ENCODE measurements at places on chromosomes 16 and 17.

GRCh38 chr16:81688182-81688581 is 90.9 kb upstream of the PLCG2 start:
- no peak for DNase-seq

DNA sequence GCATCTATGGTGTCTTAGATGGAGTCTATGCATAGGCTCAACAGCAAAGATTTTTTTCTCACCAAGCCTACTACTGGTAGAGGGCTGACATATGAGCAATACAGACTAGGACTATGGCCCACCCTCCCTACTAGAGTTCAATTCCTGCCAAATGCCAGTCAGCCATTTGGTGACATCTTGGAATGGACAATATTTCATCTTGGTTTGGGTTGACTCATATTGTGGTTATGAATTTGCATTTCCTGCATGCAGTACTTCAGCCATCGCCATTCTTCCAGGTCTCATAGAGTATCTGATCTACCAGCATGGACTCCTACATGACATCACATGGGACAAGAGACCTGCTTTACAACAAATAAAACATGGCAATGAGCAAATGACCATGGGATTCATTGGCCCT is 778.1 kb upstream of the SOX9 start:
- DNase-seq = no peak

GRCh38 chr16:85180827-85181738 is 68.8 kb upstream of the CIBAR2 start:
- DNase-seq = no peak

- no peak for DNase-seq
These were observed 2.4 kb upstream of the RIPOR1 start for GRCh38 chr16:67526149-67526791.

DNA sequence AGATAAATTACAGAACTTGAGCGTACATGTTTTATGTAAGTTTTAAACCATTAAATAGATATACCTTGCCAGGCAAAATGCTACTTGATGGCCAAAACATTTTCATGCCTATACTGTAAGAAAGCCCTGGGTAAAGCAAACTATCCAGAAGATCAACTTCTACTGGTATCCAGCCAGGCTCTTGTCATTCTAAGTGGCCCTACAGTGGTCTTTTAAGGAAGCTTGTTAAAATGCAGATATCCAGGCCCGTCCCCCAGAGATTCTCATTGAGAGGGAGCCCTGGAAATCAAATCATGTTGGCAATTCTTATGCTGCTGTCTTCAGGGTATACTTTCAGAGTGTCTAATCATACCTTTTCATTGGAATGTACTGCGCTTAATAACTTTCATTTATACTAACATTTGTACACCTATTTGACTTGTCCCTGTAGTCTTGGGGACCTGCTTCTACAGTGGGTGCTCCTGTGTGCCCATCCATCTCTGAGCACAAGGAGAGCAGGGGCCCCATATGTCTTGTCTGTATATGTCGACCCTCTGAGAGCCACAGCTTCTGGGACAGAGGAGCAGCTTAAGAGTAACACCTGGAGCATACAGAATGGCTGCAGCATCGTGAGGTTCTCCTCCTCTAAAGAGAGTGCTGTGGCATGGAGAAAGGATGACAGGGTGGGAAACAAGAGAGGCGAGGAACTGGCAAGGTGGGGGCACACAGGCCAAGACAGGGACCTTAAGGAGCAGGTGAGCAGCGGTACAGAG is 43.6 kb upstream of the ANKFY1 start:
- DNase-seq = no peak

- no peak for DNase-seq
These were observed 52.7 kb downstream of the ZNF18 start for GRCh38 chr17:11944587-11944986.

GRCh38 chr17:74877592-74878548 is 5.1 kb upstream of the FDXR start:
- no peak for DNase-seq

- no peak for DNase-seq
These were observed 45.7 kb upstream of the ZNF469 start for GRCh38 chr16:88337021-88337420.

GRCh38 chr16:65181071-65181561 is 59.3 kb upstream of the CDH11 start:
- DNase-seq = no peak

GRCh38 chr17:17075125-17075781 is 33.0 kb downstream of the MPRIP start:
- DNase-seq = no peak

DNA sequence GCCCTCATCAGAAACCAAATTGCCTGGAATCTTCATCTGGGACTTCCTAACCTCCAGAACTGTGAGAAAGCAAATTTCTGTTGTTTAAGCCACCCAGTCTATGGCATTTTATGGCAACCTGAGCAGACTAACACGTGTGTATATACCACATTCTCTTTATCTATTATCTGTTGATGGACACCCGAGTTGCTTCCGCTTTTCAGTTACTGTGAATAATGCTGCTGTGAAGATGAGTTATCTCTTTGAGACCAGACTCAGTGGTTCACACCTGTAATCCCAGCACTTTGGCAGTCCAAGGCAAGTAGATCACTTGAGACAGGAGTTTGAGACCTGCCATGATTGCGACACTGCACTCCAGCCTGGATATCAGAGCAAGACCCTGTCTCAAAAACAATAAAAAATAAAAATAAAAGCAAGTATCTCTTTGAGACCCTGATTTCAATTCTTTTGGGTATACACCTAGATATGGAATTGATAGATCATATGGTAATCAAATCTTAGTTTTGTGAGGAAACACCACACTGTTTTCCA is 27.2 kb upstream of the CNEP1R1 start:
- no peak for DNase-seq

- no peak for DNase-seq
These were observed 54.0 kb downstream of the TMEM132E start for GRCh38 chr17:34633351-34633750.

DNA sequence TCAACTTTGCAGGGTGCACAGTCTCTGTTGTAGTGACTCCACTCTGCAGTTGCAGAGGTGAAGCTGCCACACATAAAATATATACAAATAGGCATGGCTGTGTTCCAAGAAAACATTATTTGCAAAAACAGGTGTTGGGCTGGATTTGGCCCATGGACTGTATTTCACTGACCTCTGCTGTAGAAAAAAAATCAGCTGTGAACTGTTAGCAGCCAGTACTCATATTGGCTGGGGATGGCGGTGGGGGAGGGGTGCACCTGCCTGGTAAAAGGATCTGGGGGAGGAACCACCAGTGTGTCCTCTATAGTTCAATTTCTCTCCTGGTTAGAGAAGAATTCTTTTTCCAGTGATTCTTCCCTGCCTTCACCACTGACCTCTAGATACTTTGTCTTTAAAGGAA is 50.0 kb downstream of the SHISA9 start:
- DNase-seq = no peak

- no peak for DNase-seq
These were observed 75.2 kb downstream of the KANSL1 start for GRCh38 chr17:46117850-46118696.

DNA sequence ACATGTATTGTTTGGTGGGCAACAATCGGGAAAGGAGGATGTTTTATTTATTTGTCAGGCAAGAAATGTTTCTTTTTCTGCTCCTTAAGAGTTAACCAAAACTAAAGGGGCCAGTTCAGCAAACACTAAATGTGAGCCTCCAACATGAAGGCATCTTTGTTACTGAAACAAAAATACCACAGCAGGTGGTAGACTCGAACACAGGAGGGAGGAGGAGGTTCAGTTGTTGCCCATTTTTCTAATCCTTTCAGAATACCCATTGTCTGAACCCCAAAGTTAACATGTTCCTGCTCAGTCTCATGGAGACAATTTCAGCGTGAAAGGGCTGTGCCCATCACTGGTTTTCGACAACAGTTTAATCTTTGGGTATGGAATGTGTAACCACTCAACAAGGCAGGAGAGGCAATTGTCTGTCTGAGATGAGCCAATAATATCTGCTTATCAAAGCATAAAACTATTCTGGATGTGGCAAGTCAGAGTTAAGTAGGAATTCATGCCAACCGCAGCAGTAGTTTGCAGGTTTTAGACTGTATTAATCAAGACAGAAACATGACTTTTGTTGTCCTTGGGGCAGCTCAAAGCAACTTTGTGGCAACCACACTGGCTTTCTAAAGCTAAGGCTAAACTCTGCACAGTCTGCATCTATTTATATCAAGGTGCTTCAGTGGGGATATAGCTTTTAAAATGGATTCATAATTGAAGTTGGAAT is 211.7 kb downstream of the FTO start:
- DNase-seq = no peak

- peak; percentile 12 for DNase-seq
These were observed 7.1 kb upstream of the MT2A start for GRCh38 chr16:56601325-56601724.

DNA sequence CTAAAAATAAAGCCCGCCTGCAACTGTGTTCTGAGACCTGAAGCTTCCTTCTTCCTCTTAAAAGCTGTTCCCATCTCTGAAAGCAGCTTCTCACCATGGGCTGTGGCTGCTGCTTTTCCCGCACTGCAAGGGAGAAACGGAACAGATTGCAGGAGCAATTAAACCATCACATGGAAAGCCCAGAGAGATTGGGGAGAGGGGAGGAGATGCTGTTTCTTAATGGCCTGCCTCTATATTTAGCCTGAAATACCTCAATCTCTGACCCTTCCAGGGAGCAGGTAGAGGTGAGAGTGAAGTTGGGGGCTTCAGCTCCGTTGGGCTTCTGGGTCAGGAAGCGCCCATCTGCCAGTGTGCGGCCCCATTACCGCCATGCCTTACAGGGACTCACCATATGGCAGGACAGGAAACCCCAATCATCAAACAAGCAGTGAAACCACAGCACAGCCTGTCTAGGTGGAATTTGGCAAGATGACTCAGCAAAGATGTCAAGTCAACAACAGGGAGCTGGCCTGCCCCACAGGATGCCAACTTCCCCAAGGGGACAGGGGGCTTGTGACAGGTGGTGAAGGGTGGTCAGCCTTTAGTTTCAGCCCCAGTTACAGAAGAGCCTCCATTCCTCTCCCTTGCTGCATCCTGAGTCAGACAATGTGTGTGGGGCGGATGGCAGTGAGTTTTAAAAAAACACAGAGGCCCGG is 286.6 kb upstream of the CCL2 start:
- DNase-seq = peak; percentile 30

DNA sequence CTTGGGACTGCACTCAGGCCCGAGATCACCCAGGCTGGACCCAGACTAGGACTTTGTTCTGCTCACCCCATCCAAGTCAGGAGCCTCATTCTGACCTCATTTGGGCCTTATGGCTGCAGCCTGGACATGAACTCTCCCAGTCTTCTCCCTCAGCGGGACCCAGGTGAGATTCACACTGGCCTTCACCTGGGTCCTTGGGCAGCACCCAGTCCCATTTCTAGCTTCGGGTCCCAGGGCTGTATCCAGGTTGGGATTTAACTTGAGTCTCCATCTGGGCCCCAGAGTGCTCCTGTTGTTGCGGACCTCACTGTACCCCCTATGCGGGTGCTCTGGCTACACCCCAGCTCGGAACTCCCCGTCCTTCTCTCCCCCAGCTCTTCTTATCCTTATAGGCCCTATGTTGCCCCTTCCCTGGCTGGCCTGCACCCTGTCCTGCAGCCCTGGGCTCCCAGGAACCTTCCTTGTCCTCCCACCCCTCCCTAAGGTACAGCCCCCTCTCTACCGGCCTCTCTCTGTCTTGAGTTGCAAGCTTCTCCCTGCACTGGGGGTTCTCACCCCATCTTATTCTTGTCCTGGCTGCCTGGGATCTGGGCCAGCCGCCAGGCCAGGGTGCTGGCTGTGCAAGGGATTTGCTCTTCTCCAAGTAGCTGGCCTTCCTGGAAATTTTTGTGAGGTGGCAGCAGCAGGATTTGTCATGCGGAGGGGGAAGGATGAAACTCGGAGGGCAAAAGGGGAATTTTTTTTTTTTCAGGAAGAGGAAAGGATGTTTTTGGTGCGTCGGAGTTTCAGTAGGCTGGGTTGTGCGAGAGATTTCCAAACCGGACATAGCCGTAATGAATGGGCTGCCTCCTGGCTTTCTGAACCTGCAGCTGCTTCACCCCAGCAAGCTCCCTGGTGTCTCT is 904 bp downstream of the MAP2K3 start:
- peak; percentile 38 for DNase-seq

DNA sequence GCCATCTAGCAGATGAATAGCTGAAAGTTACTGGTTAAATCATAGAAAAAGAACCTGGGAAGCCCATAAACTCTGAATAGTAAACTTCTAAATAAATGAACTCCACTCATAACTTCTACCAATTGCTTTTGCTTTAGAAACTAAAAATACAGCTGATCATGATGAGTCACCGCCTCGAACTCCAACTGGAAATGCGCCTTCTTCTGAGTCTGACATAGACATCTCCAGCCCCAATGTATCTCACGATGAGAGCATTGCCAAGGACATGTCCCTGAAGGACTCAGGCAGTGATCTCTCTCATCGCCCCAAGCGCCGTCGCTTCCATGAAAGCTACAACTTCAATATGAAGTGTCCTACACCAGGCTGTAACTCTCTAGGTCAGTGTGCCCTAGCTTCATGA is 9.7 kb downstream of the KAT7 start:
- DNase-seq = no peak

DNA sequence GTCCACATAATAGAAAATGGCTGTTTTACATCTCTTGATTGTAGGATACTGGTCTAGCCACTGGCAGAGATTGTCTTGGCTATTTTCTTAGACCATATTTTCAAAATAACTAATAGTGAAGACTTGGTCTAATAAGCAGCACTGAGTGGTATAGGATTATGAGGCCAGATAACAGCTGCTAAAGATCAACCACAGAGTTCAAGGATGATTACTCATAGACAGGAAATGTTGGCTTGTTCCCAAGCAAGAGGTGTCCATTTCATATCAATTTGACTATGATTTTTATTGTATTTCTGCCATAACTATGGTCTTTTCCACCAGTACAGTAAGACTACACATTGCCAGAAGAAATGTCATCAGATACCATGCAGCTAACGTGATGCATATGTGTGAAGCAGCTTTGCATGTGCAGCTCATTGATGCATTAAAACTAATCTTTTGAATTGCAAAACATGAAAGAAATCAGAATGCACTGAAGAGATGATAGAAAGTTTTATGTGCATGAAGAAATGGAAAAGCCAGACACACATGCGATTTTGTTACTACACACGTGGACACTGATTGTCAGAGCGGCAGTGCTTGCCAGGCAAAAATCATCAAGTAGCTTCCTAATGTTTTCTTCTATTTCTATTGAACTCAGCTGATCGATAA is 693.3 kb downstream of the CDH11 start:
- no peak for DNase-seq

GRCh38 chr17:83159204-83160049 is 80.0 kb downstream of the METRNL start:
- no peak for DNase-seq

DNA sequence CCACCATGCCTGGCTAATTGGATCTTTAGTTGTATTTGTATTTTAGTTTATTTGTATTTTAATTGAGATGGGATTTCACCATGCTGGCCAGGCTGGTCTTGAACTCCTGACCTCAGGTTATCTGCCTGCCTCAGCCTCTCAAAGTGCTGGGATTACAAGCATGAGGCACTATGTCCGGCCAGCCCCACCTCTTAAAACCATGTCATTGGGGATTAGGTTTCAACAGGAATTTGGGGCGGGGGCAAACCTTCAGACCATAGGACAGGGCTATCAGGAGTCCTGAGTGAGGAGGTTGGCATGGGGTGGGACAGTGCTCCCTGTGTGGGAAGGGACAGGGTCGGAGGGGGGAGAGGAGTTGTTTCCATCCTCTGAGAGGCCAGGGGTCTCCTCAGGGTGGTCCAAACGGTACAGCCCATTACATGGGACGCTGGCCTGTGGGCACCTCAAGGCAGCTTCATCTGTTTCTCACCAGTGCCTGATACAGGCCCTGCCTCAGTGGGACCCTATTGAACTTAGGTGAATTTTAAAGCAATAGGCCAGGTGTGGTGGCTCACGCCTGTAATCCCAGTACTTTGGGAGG is 21.6 kb downstream of the GAA start:
- no peak for DNase-seq

- no peak for DNase-seq
These were observed 37.5 kb upstream of the KCNJ16 start for GRCh38 chr17:70037498-70037897.

Measured in stimulated activated CD8-positive, alpha-beta memory T cell treated with anti-CD3 and anti-CD28 coated beads, Interleukin-4, amount 100 ng/mL, for 48 hours (primary cell).